ENCODE measurements at places on chromosomes 11 and 22.

GRCh38 chr11:33360642-33361041 lies 103.5 kb downstream of the HIPK3 start:
- DNase-seq: no peak

DNA sequence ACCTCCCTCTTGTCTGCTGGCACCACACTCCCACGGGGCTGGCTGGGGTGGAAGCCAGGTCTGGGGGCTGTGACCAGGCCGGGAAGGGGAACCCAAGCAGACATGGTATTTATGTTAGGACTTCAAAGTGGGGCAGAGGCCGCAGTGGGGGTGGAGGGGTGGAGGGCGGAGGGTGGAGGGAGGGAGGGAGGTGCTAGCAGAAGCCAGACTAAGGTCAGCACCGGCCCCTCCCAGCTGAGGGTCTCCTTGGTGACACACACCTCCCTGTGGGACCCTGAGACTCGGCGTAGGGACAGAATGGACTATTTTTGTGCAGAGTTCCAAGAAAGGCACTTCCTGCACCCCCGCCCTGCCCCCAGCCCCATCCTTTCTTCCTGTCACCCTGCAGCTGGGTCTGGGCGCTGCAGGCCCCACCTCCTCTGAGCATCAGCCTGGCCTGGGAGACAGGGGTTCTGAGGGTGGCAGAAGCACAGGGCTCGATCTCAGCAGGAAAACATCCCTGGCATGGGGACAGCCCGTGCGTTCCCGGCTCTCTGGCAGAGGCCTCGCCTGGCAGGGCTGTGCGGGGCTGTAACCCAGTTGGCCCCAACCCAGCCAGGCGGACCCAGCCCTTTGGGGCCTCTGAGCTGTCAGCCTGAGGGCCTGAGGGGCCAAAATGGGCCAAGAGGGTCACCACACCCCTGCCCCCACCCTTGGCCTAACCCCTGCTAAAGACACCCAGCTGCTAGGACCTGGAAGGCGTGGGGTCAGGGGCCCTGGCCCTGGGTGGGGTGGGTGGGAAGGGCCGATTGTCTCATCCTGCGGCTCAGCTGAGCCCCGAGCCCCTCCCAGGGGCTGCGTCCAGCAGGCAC lies 9.6 kb upstream of the CD248 start:
- DNase-seq: no peak

GRCh38 chr11:6911948-6912347 lies 8.9 kb upstream of the OR2D3 start:
- no peak for DNase-seq

DNA sequence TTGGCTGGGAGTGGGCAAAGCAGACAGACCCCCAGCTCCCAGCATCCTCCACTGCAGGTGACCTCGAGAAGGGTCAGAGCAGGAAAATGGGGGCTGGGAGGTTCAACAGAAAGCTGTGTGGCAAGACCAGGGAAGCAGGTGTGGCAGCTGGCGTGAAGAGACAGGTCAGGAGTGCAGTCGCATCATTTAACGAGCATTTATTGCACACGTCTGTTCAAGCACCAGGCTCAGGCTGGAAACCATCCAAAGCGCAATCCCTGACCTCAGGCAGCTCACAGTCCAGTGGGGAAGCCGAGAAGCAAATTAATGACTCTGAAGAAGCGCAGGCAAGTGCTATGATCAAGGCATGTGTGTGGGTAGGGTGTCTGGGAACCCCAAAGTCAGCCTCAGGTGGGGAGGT lies 7.4 kb downstream of the SLC25A45 start:
- DNase-seq: no peak

GRCh38 chr11:72681226-72682153 lies 7.3 kb upstream of the PDE2A start:
- no peak for DNase-seq

- DNase-seq: no peak
Measured at GRCh38 chr11:112176077-112176476, 765 bp downstream of the BCO2 start.

GRCh38 chr11:133649040-133649439 lies 116.7 kb upstream of the OPCML start:
- DNase-seq: no peak

- no peak for DNase-seq
Measured at GRCh38 chr11:117519590-117519989, 191.9 kb downstream of the CEP164 start.

- no peak for DNase-seq
Measured at GRCh38 chr11:73399159-73399590, 23.0 kb downstream of the RELT start.

DNA sequence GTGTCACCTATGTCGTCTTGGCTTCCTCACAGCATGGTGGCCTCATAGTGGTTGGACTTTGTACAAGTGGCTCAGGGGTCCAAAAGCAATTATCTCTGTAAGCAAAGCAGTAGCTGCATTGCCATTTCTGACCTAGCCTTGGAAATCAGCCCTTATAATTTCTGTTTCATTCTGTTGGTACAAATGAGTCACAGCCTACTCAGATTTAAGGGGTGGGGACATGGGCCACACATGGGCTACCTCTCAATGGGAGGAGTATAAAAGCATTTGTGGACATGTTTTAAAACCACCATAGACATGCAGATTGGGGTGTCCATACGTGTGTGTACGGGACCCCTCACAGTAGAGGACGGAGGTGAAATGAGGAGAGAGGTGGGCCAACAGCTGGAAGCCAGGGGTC lies 41.6 kb downstream of the CHRDL2 start:
- no peak for DNase-seq

- DNase-seq: no peak
Measured at GRCh38 chr22:41263704-41264103, 22.3 kb downstream of the RANGAP1 start.

GRCh38 chr11:16598032-16598431 lies 140.4 kb upstream of the C11orf58 start:
- no peak for DNase-seq

DNA sequence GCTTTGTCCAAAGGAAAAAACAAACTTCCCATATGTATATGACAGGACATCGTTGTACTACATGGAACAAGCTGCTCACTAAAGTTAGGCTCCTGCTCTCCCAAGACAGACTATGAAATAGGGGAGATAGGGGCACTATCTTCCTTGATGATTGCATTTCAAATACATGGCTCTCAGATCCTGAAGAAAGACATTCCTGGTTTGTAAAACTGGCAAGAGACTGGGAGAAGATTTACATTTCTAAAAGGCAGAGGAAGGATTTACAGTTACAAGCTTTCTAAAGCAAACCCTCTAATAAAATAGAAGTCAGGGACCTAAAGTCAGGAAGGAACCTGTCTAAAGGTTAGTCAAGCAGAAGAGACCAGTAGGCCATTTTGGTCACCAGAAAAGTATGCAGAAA lies 103.7 kb downstream of the SLC17A6 start:
- DNase-seq: no peak

GRCh38 chr11:126147208-126148111 lies 64.0 kb downstream of the RPUSD4 start:
- DNase-seq: no peak

DNA sequence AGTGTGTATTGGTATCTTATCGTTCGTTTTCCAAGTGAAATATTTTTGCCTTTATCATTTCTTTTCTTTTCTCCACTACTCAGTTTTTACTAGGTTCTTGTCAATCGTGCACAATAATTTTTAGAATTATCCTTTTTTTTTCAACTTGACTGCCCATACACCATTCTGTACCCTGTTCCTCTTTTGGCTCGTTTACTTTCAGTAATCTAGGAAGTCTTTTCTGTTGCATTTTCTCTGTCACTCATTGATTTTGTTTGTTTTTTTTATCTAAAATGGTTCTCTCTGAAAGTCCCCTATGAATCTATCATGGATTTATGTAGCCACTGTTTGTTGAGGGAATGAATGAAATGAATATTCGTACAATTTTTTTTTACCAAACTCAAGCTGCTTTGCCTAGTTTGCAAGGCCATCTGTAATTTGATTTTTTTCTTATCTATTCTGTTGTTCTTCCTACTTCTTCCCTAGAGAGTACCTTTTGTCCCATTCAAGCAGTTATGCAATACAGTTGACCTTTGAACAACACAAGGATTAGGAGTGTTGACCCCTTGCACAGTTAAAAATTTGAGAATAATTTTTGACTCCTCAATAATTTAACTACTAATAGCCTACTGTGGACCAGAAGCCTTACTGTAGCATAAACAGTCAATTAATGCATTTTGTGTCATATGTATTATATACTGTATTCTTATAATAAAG lies 166.3 kb downstream of the TMEM135 start:
- no peak for DNase-seq

DNA sequence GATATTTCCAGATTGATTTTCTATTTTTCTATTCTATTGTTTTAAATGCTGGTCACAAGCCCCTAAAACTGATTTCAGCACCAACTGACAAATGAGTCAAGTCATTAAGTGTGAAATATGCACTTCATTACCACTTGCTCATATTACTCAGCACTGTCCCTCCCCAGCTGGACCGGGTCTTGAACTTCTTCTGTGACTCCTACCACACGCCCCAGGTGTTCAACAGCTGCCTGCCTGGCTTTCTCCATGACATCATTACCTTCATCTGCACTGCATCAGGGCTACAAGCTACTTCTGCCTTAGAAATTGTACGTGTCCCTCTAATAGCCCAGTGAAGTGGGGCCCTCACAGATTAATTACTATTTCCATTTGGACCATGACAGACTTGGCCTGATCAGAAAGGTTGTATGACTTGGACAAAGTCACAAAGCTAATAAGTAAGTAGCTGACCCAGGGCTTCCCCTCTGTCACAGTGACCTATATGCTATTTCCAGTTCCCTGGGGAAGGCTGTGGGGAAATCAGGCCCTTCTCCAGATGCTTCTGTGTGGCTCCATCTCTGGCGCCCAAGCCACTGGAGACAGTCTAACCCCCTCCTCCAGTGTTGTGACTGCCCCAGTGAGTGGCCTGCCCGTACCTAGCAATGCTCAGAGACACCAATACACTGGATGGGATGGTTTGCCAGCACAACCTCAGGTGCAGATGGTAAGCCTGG lies 18.1 kb downstream of the TBC1D10A start:
- DNase-seq: no peak

GRCh38 chr11:45670386-45671135 lies 5.1 kb upstream of the CHST1 start:
- no peak for DNase-seq

- DNase-seq: no peak
Measured at GRCh38 chr22:36734171-36735058, 30.9 kb upstream of the CACNG2 start.

- DNase-seq: no peak
Measured at GRCh38 chr11:112274007-112274783, 13.5 kb upstream of the PLET1 start.

- no peak for DNase-seq
Measured at GRCh38 chr11:109658190-109658589, 236.2 kb downstream of the C11orf87 start.

DNA sequence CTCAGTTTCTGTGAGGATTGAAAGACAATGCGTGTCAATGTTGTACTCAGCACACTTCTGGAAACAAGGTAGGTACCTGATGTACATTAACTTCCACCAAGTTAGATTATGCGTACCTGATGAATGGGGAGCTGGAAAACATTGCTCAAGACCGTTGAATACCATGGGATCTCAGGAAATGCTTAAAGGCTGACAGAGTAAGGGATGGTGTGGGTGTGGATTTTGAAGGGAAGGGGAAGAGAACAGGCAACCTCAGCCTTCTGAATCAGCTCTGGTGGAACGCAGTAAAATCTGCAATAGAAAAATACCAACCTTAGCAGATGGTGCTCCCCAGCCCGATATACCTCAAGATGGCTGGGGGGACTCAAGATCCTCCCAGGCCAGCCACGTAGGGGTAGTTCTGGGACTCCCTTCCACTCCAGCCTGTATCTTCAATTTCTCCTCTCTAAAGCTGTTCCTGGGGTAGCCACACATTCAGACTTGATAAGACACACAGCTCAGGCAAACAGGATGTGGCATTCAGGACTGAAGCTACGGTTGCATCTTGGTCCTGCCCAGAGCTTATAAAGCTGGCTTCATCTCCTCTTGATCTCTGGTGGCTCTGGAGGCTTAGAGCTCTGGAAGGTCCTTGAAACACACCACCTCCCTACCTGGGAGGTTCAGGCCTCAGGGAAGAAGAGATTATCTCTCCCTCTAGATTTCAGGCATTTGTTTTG lies 111.8 kb downstream of the CTNND1 start:
- no peak for DNase-seq

DNA sequence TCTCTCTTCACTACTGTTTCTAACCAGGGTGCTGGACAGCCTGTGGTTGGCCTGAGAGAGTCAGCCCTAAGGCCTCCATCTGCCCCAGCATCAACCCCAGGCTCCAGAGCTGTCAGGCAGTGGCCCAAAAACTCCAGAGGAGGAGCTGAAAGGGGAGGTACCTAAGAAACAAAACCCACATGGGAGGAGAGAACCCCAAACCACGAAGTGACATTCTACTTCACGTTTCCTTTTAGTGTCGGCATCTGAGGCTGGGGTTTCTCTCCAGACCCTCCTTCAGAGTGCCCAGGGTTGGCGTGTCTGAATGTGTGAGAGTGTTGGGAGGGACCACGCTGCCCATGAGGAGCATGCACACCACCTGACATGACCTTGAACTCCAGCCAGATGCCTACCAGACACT lies 69.8 kb upstream of the NNMT start:
- DNase-seq: no peak

DNA sequence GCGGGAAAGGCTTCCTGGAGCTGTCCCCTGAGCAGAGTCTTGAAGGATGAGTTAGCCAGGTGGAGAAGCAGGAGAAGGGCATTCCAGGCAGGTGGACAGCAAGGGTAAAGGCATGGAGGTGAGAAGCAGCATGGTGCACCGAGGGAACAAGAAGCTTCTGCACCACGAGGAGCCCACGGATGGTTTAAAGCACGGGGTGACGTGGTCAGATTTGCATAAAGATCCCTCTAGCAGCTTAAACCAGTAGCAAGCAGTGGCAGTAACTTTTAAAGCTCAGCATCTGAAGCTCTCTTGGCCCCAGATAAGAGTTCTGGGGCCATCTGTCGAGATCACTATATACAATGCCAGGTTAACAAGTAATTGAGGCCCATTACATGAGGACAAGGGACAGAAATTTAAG lies 36.8 kb downstream of the SERPINH1 start:
- no peak for DNase-seq

- no peak for DNase-seq
Measured at GRCh38 chr22:45096256-45096907, 67.3 kb upstream of the NUP50 start.

- DNase-seq: peak; percentile 88
Measured at GRCh38 chr22:19432133-19432851, at the start of gene MRPL40. Gene MRPL40 (plus strand): TSS chr22:19432545. CDS start chr22:19432555, 10 bp downstream.

- DNase-seq: peak; percentile 14
Measured at GRCh38 chr22:48746789-48747425, 1080.8 kb downstream of the BRD1 start.

- DNase-seq: no peak
Measured at GRCh38 chr11:28529540-28530410, 421.6 kb downstream of the METTL15 start.

- DNase-seq: peak; percentile 10
Measured at GRCh38 chr22:49973018-49973961, 12.7 kb downstream of the PIM3 start.
